ENCODE measurements at places on chromosomes 5 and 9.

GRCh38 chr9:6692881-6693361, 47.4 kb upstream of the GLDC start:
- DNase-seq = no peak

DNA sequence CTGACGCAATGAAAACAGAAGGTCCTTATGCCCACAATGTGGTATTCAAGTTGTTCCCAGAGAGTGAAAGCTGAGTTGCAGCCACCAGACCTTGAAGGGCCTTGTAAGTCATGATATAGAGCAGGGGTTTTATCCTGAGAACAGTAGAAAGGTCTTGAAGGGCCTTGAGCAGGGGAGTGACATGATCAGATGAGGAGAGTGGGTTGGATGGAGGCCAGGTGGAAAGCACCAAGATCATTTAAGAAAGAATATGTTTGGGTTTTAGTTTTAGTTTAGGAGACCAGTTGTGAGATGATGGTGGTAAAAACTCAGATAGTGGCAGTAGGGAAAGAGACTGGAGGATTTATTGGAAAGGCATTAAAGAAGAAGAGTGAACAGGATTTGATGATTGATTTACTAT, 5.9 kb downstream of the ITGA2 start:
- DNase-seq = no peak

DNA sequence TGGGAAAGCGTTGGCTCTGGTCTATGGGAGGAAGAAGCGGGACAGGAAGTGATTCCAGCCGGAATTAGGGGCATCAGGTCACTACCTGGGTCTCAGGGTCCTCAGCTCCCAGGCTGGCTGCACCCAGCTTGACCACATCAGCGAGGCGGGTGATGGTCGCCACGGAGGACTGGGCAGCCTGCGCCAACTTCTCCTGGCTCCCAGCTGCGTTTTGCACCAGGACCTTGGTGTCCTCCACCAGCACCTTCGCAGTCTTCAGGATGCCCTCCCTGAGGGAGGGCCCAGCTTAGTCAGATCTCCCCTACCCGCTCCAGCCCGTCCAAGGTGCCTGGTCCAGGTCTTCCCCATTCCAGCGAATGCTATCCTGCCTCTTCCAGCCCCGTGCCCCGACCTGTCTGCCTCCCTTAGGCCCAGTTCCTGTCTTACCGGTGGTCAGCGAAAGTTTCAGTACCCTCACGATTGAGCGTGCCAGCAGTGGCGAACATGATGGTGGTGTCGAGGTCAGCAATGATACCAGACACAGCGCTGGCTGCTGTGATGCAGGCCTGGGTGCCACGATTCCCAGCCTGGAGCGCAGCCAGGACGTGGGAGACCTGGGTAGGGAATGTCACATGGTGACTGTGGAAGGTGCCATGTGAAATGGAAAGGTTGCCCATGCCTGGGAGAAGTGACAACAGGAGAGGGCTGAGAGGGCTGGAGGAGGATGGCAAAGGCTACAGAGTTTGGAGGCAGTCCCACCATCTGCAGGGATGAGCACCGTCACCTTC, 14.4 kb upstream of the TPM2 start:
- DNase-seq = no peak

- DNase-seq = no peak
Measured at GRCh38 chr5:177509381-177509951, at the start of gene DOK3. TSS of gene DOK3 (minus strand) at chr5:177509826. CDS start at chr5:177509540, 286 bp downstream.

All from stimulated activated CD8-positive, alpha-beta memory T cell treated with anti-CD3 and anti-CD28 coated beads, Interleukin-4, amount 100 ng/mL, for 4 hours (primary cell).